ENCODE measurements at places on chromosomes 7 and 10.

DNA sequence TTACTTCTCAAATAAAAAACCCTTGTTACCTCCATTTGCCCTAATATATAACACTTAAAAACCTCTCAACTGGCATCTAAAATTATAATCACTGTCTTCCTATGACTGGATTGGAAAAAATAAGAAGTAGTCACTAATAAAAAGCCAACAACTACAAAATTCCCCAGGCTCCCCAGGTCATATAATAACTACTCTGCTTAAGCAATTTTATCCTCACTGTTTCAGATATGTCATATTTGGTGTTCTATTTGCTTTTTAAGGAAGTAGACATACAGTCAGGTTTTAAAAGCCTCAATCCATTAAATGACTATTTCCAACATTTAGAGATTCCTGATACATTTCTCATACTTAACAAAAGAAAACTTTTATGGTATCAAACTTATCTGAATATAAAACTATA, 2.4 kb downstream of the H2AZ2 start:
- DNase-seq: no peak

DNA sequence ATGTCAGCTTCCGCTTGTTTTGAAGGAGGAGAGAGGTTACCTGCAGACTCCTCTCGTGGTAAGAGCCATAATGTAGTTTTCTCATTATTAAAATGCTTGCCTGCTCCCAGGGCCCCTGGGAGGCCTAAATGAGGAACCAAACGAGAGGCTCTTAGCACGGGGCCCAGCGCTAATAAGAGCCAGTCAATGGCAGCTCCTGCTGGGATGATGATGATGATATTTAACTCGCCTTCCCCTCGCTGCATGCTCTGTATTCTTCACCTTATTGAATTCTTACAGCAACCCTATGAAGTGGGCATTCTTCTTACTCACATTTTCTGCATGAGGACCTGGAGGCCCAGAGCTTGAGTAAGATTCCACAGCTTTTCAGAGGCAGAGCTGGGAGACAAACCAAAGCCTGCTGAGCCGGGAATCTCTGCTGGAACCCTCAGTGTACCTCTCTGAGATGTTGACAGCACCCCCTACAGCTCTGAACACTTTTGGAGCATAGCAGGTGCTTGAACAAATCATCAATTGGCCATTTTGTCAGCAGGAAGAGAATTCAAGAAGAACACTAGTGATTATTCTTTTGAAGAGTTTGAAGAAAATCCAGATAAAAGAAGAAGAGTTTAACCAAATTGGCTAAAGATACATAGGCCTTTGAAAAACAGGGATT, 93.1 kb upstream of the HABP2 start:
- DNase-seq: no peak

DNA sequence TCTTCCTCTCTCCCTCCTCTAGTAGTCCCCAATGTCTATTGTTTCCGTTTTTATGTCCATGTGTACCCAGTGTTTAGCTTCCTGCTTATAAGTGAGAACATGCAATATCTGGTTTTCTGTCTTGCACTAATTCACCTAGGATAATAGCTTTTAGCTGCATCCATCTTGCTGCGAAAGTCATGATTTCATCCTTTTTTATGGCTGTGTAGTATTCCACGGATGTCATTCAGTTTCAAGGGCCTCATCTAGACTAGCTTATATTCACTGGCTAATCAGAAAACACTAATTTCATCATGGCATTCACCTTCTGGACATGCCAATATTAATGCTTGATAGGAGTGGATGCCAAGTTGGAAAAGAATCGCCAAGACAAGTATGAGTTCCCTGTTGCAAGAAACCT, 619.6 kb upstream of the AUTS2 start:
- no peak for DNase-seq

GRCh38 chr7:15546272-15546792, 15.5 kb downstream of the AGMO start:
- DNase-seq: no peak

GRCh38 chr7:106110885-106111654, 1.0 kb downstream of the SYPL1 start:
- no peak for DNase-seq

- no peak for DNase-seq
Measured at GRCh38 chr10:111831058-111831457, 352.5 kb downstream of the GPAM start.

- DNase-seq: no peak
Measured at GRCh38 chr10:67306588-67307205, 380.9 kb downstream of the LRRTM3 start.

DNA sequence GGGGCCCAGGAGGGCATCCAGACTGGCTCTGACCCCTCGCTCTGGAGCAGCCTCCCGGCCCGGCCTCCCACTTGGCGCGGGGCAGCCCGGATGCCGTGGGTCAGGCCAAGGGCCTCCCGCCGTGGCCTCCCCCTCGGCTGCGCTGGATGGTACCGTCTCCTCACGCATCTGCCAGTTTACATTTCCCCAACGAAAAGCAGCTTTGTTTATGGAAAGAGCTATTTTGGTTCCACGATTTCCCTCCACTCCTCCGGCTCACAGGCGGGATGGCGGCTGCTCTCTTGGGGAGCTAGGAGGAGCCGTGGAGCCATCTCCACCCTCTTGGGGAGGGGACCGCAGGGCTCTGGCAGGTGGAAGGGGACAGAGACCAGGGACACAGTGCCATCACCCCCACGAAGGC, 93.2 kb upstream of the MYL10 start:
- DNase-seq: no peak

DNA sequence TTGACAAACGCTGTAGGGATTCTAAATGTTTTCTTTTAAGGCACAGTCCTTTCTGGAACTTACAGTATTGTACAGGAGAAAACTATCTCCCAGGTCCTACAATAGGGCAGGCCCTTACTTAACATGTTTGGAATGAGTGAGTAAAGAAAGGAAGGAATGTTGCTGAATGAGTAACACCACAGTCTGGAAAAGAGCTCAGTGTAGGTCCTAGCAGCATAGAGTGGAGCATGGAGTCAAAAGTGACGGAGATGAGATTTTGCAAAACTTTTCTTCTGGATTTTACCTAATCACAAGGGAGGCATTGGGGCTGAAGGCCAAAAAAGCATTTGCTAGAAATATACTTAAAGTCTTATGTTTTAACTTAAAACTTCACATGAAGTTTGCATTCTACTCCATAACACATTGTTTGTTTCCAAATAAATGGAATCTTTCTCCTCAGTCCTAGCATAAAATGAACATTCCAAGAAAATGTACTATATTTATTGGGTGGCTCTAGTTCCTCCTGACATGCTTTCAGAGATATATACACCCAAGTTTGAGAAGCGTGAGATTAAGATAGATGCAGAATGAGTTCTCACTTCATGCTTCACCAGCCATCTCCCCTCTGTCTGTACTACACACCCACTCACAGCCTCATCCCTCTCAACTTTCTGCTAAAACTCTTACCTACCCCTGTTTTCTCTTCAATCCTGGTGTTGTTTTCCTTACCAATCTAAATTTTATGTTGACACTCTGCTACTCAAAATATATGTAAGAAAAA, 20.2 kb upstream of the ADD3 start:
- no peak for DNase-seq

DNA sequence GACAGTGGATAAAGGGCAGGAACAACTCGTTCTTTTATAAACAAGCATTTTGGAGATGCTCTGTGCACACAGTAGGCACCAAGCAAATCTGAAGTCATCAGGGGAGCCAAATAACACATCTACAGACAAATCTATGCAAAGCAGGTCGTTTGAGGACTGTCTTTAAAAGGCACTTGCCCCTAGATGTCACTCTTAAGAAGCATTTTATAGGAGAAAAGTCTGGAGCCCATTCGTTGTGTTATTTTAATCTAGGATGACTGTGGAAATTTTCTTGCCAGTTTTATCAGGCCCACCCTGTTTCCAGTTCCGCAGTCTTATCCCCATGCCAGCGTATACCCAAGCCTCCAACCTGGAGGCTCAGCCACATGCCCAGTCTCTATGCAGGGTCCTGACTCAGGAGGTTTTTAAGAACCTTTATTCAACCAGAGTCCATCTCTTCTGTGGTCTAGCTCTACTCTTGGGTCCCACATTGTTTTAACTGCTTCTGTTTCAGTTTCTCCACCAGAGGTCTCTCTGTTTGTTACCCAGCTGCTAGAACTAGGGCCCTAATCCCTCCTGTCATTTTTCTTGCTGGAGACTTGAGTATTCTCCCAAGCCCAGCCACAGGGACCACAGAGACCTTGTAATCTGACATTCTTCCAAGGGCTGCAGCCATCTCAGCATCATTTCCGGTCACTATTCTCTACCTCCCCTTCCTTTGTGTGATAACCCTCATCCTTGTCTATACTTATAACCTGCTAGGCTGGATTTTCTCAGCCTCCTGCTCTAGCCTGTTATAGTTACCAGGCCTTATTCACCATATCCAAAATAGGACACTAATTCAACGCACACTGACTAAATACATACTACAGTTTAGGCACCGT, 26.7 kb downstream of the PIK3CG start:
- DNase-seq: no peak

DNA sequence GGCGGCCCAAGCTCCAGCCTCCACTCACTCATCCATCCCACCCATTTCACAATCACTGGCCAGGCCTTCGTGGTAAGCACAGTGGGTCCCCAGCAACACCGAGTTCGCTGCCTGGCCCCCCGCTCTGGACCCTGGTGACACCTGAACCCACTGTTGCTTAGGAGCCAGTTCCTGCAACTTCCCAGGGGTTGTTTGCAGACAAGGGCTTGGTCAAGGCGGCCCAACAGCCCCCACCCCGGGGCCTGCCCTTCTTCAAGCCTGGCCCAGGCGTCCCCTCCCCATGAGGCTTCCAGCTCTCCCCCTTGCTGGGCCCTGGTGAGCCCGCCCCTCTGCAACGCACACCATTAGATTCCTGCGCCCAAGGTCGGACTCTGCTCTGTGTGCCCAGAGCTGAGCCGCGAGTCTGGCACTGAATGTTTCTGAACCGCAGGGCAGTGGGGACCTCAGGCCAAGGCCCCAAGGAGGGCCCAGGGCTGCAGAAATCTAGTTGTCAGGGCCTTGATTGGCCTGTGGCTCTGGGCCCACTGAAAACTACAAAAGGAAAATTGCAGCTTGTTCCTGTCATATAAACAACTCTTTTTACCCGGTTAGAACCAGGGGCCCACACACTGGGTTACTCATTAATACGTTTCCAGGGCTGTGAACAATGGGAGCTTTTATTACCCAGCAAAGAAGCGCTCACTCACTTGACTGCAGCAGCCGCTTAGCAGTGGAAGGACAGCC, 2.1 kb upstream of the COX19 start:
- no peak for DNase-seq

GRCh38 chr7:25885057-25885576, 266.9 kb upstream of the NFE2L3 start:
- no peak for DNase-seq

GRCh38 chr10:63887023-63887589, 365.9 kb downstream of the REEP3 start:
- no peak for DNase-seq

GRCh38 chr7:29077176-29077575, 69.2 kb downstream of the CPVL start:
- DNase-seq: no peak

DNA sequence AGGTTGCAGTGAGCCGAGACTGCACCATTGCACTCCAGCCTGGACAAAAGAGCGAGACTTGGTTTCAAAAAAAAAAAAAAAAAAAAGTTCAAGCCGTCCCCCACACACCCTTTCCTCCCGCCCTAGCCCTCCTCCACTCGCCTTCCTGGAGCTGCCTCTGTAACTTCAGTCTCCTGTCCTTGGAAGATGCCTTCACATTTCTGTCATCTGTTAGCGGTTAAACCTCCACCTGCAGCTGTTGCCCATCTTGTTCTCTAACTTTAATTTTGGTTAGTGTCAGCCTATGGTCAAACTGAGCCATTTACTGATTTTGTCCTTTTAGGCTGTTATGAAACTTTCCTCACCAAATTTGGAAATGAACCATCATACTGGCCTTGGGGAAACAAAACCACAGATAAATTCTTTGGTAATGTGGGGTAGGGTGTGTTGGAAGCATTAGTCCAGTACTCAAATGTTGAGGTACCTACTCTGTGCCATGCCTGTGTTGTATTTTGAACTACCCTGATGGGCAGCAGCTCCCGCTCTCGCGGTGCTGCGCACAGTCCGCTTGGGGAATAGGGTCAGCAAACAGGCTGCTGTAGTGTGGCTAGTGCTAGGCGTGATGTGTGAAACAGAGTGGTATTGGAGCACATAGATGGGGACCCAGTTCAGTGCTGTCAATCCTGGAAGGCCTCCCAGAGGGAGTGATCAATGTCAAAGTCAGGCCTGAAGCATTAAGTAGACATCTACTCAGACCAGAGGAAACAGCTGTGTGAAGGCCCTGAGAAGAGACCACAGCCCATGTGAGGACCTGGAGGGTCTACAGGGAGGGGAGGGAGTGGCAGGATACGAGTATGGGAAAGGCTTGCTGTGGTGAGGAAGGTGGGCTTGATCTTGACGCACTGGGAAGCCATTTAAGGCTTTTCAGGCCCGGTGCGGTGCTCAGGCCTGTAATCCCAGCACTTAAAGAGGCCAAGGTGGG, 26.9 kb downstream of the SFXN4 start:
- DNase-seq: no peak

- no peak for DNase-seq
Measured at GRCh38 chr7:43054052-43054722, 58.3 kb upstream of the HECW1 start.

- no peak for DNase-seq
Measured at GRCh38 chr10:75013522-75013921, 97.9 kb upstream of the SAMD8 start.

GRCh38 chr7:156493942-156494341, 146.6 kb upstream of the RNF32 start:
- no peak for DNase-seq

GRCh38 chr7:20508109-20508508, 107.4 kb upstream of the ABCB5 start:
- no peak for DNase-seq

GRCh38 chr10:50605269-50605950, 18.3 kb downstream of the SGMS1 start:
- no peak for DNase-seq

GRCh38 chr10:107037192-107038122, 127.0 kb downstream of the SORCS1 start:
- no peak for DNase-seq

DNA sequence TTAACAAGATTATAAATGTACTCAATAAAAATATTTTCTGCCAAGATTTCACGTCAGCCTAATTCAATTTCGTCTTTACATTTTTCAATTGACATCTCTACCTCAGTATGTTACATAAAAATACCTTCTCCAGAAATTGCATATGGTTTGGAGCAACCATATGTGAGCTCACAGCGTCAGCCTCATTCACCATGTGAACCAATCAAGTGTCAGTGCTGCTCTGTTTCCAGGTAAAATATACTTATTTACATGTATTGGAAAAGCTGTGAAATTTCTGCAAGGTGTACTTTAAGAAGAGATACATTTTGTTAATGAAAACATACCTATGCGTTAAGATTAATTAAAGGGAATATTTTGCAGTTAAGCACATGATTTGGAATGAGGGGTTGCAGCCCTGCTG, 110.7 kb upstream of the PRSS1 start:
- DNase-seq: no peak

GRCh38 chr10:89388806-89389205, 3.6 kb upstream of the IFIT1 start:
- no peak for DNase-seq

Data from stimulated activated CD4-positive, alpha-beta T cell treated with anti-CD3 and anti-CD28 coated beads, Interleukin-1b, Interleukin-23, amount 100 ng/mL, for 4 hours (primary cell).